Stimulated activated CD8-positive, alpha-beta memory T cell treated with anti-CD3 and anti-CD28 coated beads, Interleukin-7, amount 100 ng/mL, for 1 hour (primary cell): ENCODE measurements at places on chromosomes 1 and 21.

DNA sequence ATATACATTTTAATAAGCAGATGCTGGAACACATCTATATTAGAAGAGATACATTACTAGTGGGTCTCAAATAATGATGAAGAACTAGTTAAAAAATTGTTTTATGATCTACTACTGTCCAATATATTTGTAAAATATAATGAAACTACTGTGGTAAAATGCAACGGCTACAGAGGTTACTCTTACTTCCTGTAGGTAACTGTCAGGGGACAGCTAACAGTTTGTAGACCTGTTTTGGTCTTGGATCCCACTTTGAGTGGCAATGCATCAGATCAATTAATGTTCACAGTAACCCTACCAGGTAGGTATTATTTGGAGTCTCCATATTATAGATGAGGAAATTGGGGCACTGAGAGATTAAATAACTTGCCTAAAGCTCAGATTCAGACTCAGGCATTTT lies 26.7 kb upstream of the MYSM1 start:
- no peak for DNase-seq

GRCh38 chr1:82273816-82274215 lies 473.1 kb downstream of the ADGRL2 start:
- DNase-seq, result no peak

DNA sequence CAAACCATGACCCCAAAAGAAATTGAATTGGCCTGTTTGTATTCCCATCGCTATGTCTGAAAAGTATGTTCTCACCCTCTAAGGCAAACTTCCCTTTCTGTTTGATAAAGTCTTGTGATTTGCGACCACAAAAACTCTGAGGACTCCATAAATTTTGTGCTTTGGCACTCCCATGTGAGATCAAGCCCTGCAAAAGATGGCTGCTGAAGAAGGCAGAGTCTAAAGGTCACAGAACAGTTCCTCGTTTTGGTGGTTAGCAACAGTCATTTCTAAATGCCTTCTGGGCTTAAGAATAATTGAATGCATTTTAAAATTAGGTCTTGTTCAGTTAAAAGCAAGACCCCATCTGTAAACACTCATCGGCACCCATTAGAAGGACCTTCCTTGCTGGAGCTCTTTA lies 441.6 kb downstream of the OMA1 start:
- DNase-seq, result no peak

DNA sequence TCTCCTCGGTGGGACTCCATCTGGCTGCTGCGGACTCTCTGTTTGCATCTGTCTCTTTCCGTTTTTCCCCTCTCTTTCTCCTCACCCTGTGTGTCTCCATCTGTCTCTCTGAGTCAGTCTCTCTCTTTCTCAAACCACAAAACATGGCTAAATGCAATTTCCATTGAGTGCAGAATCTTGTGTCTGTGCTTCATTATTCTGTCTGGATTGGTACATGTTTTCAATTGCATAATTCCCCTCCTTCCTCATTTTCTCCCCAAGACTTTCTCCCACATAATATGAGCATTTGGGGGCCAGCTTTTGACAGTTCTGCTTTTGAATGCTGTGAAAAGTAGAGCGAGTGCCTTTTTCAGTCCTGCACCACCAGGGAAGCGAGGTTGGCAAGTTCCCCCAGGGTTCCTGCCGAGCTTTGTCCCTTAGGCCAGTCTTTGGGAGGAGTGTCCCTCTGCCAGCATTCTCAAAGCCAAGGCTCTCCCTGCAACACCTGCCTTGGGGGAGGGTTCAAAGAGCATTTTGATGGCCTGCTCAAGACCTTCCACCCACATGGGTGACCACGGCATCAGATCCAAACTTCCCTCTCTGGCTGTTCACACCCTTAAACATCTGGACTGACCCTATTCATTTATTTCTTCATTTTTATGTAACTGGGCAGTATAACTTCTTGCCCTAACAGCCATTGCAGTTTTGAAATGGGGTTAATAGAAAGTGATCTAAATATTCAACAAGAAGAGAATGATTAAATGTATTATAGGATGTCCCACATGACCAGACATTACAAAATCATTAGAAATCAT lies 32.8 kb upstream of the SCMH1 start:
- no peak for DNase-seq

GRCh38 chr1:143735764-143736461 lies 235.9 kb downstream of the FAM72C start:
- no peak for DNase-seq

- no peak for DNase-seq
Measured at GRCh38 chr1:247266053-247266452, 10.2 kb downstream of the VN1R5 start.

DNA sequence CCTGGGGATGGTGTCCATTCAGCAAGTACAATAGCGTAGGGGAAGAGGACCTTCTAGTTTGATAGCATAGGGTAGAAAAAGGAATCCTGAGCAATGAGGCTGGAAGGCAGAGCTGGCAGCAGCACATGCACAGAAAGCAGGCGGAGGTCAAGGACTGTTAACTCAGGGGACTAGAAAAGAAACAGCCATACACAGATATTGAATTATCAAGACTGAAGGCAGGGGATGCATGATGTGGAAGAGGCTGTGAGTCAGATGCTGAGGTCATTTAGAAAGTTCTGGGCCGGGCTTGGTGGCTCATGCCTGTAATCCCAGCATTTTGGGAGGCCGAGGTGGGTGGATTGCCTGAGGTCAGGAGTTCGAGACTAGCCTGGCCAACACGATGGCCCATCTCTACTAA lies 65.6 kb downstream of the OPTC start:
- DNase-seq, result no peak

DNA sequence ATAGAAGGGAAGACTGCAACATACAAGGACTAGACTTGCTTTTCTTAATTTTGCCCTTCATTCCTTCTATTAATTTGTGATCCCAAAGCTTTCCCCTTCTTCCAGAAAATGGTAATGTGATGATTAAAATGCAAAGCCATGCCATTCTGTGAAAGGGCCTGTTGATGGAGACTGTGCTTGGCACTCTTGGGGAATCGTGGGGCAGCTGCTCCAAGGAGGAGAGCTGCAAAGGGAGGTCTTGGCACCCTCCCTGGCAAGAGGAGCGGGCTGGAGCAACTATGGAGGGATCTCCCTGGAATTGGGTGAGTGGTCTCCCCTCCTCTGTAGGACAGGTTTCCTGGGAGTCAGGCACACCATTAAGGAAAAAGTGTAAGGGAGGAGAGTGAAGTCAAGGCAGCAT lies 16.6 kb downstream of the CACNA1S start:
- no peak for DNase-seq

GRCh38 chr1:65419681-65420589 lies 533 bp upstream of the LEPR start:
- peak; percentile 98 for DNase-seq

- no peak for DNase-seq
Measured at GRCh38 chr1:32063261-32063681, 9.5 kb upstream of the TMEM39B start.

GRCh38 chr1:227563324-227564201 lies at the start of gene ZNF678:
Gene ZNF678 (plus strand): TSS chr1:227563556. CDS start chr1:227650992, 87,436 bp downstream.
- DNase-seq, result peak; percentile 71

DNA sequence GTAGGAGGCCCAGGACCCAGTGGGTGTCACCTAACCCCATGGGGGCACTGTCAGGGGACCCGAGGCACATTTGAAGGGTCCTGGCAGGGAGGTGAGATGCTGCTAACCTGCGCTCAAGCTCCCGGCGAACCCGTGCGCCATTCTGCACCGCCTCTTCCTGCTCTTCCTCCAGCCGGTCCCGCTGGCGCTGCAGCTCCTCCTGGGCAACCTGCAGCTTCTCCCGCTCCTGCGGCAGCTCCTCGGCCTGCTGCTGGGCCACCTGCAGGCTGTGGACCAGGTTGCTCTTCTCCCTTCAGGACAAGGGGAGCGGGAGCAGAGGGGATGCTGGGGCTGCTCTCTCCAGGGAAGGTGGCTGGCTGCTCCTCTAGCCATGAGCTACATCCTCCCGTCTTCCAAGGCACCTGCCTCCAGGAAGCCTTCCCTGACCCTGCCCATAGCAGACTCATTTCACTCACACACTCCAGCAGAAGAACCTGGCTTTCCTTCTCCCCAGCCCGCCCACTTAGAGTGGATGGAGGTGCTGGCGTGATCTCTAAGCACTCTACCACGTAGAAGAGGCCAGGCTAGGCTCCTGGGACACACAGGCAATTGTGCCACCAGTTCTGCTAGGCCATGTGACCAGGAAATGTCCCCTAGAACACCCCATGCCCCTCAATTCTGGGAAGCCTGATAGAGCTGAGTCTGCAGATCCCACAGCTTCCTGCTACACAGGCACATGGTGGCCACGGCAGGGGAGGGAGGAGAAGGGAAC lies 15.2 kb upstream of the NBPF1 start:
- no peak for DNase-seq

- DNase-seq, result no peak
Measured at GRCh38 chr1:36157115-36157903, 1.3 kb downstream of the MAP7D1 start.

GRCh38 chr21:44755227-44755626 lies 43.9 kb upstream of the TSPEAR start:
- no peak for DNase-seq

GRCh38 chr1:203081465-203082230 lies 4.2 kb downstream of the MYOG start:
- DNase-seq, result no peak

DNA sequence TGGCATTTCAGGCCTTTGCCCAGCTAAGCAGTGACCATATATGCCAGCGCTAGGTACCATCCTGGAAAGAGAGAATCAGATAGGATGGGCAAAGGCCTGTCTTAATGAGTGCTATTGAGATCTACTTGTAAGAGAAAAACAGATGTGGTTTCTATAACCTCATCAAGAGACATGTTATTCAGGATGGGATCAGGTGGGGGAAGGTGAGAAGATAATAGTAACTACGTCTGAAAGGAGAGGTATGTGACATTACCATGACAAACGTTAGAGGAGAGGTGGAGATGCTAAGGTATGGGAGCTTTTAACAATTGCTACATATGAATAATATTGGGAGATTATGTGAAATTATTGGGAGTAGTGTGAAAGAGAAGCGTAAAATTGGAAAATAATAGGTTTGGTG lies 204.2 kb upstream of the PLXNA2 start:
- DNase-seq, result no peak

DNA sequence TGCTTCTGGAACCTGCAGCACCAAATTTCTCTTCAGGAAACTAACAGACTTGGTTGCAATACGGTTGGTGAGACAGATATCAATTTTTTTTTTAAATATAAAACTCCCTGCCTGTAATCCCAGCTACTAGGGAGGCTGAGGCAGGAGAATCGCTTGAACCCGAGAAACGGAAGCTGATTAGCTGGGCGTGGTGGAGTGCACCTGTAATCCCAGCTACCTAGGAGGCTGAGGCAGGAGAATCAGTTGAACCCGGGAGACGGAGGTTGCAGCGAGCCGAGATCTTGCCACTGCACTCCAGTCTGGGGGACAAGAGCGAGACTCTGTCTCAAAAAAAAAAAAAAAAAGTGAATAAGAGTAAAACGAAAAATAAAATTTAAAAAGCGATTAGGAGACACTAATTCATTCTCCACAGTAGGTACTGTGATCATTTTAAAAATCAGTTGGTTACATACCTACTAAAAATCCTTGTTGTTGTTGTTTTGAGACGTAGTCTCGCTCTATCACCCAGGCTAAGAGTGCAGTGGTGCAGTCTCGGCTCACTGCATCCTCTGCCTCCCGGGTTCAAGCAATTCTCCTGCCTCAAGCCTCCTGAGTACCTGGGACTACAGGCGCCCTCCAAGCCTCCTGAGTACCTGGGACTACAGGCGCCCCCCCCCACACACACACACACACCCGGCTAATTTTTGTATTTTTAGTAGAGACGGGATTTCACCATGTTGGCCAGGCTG lies 796 bp upstream of the RBM8A start:
- no peak for DNase-seq

DNA sequence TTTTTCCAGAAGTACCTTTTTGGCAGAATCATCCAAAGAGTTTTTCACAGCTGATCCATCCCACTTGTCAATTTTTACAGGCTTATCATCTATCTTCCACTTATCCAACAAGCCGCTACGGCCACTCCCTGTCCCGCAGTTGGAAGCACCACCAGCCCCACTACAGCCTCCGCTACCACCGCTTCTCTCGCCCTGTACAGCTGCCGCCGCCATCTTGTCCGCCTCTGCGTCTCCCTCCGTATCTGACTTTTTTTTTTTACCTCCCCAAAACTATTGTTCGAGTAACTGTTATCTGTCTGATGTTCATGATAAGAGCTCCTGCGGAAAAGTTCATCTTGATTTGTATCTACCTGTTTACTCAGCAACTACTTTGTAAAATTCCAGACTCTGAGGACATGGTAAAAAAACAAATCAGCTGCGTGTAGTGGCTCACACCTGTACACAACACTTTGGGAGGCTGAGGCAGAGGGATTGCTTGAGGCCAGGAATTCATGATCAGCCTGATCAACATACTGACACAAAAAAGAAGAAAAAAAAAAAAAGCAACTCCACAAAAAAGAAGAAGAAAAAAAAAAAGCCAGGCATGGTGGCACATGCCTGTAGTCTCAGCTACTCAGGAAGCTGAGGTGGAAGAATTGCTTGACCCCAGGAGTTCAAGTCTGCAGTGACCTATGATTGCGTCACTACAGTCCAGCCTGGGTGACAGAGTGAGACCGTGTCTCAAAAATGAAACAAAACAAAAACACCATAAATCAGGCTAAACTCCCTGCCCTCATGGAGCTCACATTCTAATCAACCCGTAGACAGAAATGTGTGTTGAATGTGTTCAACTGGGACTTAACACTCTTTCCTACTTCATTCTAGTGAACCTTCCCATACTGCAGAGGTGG lies 8.0 kb upstream of the EYA3 start:
- DNase-seq, result no peak

GRCh38 chr21:42047821-42048613 lies 23.1 kb upstream of the UMODL1 start:
- DNase-seq, result no peak

GRCh38 chr1:3733094-3733882 lies 19.0 kb upstream of the CCDC27 start:
- no peak for DNase-seq

- no peak for DNase-seq
Measured at GRCh38 chr1:116076831-116077230, 34.4 kb upstream of the MAB21L3 start.

- DNase-seq, result no peak
Measured at GRCh38 chr1:175081983-175082382, 14.3 kb downstream of the TNN start.

GRCh38 chr1:44327679-44328491 lies 27.2 kb downstream of the ERI3 start:
- no peak for DNase-seq
